ENCODE measurements at places on chromosomes 7 and 10. TPM values are rescaled to one million over a fixed set of nuclear protein-coding genes. Genes with fewer than 3 reads are reported as not detected.

Gene CALML3
- total RNA-seq, result not detected

Gene EBF3
- 0.24 TPM for total RNA-seq

Gene LEP
- total RNA-seq, result not detected

- no peak for DNase-seq
Observed at GRCh38 chr10:7239312-7239985, 171.4 kb downstream of the SFMBT2 start.

DNA sequence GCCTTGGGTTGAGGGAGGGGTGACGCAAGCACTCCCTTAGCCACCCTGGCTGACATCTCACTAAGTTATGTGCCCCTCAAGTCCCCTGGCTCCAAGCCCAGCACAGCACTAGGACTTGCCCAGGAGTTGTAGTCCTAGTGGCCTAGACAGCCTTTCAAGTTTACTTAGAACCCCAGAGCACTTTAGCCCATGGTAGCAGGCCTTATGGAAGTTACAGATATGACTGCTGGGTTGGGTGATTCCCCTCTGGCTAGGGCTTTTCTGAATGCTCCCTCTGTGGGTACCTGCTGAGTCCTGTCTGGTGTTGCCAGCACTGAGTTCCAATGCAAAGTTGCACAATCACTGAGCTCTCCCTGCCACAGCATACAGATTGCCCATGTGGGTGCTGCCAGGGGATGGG, 83.2 kb downstream of the AHCYL2 start:
- DNase-seq, result no peak

Gene NME8
- not detected for total RNA-seq

- DNase-seq, result peak; percentile 62
Observed at GRCh38 chr7:124032369-124033094, at the start of gene TMEM229A. Gene TMEM229A, minus strand, starts transcription at chr7:124033067. Its CDS starts 64 bp downstream, at chr7:124033003.

DNA sequence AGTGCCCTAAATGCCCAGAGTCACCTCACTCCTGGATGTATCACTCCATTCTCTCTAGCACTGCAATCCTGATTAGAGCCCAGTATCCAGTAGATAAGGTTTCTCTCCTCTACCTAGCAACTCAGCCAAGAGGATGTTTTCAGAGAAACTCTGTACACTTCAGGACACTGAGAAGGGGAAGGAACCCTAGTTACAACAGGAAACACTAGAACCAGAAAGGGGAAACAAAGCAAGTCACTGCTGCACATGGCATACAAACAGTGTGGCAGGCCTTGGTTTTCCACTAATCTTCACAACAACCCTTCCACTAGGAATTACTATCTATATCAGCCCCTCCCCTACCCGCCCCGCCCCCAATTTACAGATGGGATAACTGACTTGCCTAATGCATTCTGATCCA, 1.6 kb downstream of the FAM204A start:
- DNase-seq, result no peak

GRCh38 chr7:80087771-80088170, 46.9 kb upstream of the GNAI1 start:
- DNase-seq, result no peak

Gene SPDYE16
- total RNA-seq, result not detected

Gene CPEB3
- total RNA-seq, result 1.1 TPM

DNA sequence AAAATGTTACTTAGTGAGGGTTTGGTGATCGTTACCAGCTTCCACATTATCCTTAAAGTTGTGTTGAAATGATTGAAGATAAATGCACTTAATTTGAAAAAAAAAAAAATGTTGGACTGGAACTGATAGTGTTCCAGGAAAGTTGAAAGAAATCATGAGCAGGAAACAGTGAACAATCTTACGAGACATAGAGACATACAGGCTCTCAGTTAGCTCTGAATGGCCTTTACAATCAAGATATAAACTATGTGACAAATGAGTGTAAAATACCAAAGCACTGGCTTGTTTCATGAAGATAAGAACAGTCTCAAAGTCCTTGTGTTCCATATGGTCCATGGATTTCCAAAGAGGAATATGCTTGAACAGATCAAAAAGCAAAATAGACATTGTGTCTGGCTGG, 430.1 kb upstream of the ETV1 start:
- DNase-seq, result peak; percentile 9

- no peak for DNase-seq
Observed at GRCh38 chr10:129847741-129848483, 116.2 kb downstream of the EBF3 start.

Gene TRIM50
- not detected for total RNA-seq

Gene TMEM176B
- 1.8 TPM for total RNA-seq

DNA sequence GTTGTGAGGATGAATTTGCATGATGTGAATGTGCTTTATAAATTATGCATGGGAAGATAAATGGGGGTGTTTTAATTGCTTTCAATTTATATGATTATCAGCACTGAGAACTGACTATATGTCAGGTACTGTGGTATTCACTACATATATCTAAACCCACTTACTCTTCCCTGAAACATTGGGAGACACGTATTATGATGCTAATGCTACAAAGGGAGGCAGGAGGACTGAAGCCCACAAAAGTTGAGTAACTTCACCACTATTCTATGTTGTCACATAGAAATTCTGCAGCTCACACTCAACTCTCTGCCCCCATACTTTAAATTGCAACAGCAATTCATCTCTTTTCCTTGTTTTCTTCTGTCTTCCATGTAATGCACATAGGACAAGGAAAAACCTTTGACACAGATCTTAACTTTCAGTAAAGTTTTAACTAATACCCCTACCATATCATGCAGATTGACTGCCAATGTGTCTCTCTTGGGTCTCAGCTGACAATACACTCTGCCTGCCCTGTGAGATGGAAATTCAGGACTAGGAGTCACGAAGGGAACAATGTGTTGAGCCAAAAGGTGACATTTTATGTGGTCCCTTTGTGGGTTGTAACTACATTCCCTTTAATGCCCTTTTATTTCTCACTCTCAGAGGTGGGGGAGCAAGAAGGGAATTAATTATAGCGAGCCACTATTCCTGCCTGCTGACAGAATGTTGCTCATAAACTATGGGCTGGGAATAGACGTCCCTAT, 691.0 kb upstream of the SORCS1 start:
- no peak for DNase-seq

- DNase-seq, result no peak
Observed at GRCh38 chr7:96993094-96993865, 12.1 kb upstream of the DLX6 start.

- peak; percentile 90 for DNase-seq
Observed at GRCh38 chr7:67825356-67825755, 828.7 kb downstream of the TYW1 start.

Gene MAGI2
- not detected for total RNA-seq
